ENCODE measurements at places on chromosomes 16 and 17. TPM values are rescaled to one million over a fixed set of nuclear protein-coding genes. Genes with fewer than 3 reads are reported as not detected.

GRB7 gene
- 34.7 TPM for polyA plus RNA-seq

ABCC11 gene
- 0.03 TPM for polyA plus RNA-seq

KRTAP3-1 gene
- polyA plus RNA-seq = not detected

CSH1 gene
- not detected for polyA plus RNA-seq

CACNA1H gene
- 14.5 TPM for polyA plus RNA-seq

CTRB2 gene
- polyA plus RNA-seq = 4.0 TPM

HBA2 gene
- polyA plus RNA-seq = 3.5 TPM

MYOCD gene
- polyA plus RNA-seq = 3.3 TPM

TLCD3B gene
- polyA plus RNA-seq = 0.18 TPM

MMP28 gene
- polyA plus RNA-seq = 21.0 TPM

TP53TG3F gene
- polyA plus RNA-seq = not detected

SPATA2L gene
- 12.8 TPM for polyA plus RNA-seq

SBK1 gene
- polyA plus RNA-seq = 0.63 TPM

PRR35 gene
- polyA plus RNA-seq = not detected

CCL13 gene
- 0.65 TPM for polyA plus RNA-seq

STX8 gene
- polyA plus RNA-seq = 58.7 TPM

ACSM5 gene
- polyA plus RNA-seq = 2.8 TPM

GEMIN4 gene
- polyA plus RNA-seq = 11.1 TPM

SERPINF2 gene
- polyA plus RNA-seq = 5.2 TPM

ABCA9 gene
- polyA plus RNA-seq = 2.3 TPM

KCTD11 gene
- polyA plus RNA-seq = 8.9 TPM

HOXB4 gene
- polyA plus RNA-seq = 4.6 TPM

SLFN11 gene
- polyA plus RNA-seq = 7.8 TPM

MARCHF10 gene
- not detected for polyA plus RNA-seq

SLC13A2 gene
- polyA plus RNA-seq = not detected

GOT2 gene
- 52.2 TPM for polyA plus RNA-seq

PRAC2 gene
- polyA plus RNA-seq = not detected

CRYM gene
- 0.75 TPM for polyA plus RNA-seq

OR3A3 gene
- not detected for polyA plus RNA-seq

MYCBPAP gene
- polyA plus RNA-seq = 0.31 TPM

TIGD7 gene
- polyA plus RNA-seq = 3.7 TPM

TBC1D3I gene
- 0.65 TPM for polyA plus RNA-seq

GDPD3 gene
- polyA plus RNA-seq = 4.4 TPM

PLXDC1 gene
- polyA plus RNA-seq = 4.6 TPM

Data from stomach (tissue), 19 donors.